WERI-Rb-1 (cell line): ENCODE measurements at places on chromosomes 6 and 20.

DNA sequence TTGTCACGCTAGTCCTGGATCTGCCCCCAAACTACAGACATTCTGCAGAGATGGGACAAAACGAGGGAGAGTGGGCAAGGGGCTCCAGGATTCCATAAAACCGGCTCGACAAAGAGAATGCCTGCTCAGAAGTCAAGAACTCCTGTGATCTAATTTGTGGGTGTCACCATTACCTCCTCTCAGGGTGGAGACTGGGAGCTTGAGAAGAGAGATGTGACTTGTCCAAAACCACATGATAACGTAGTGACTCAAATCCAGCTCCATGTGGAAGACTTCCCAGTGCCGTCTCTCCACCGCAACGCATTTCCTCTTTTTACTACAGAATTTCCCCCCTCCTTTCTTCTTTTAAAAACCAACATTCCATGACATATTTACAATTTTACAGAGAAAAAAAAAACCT is 44.3 kb downstream of the TRERF1 start:
- no peak for DNase-seq

DNA sequence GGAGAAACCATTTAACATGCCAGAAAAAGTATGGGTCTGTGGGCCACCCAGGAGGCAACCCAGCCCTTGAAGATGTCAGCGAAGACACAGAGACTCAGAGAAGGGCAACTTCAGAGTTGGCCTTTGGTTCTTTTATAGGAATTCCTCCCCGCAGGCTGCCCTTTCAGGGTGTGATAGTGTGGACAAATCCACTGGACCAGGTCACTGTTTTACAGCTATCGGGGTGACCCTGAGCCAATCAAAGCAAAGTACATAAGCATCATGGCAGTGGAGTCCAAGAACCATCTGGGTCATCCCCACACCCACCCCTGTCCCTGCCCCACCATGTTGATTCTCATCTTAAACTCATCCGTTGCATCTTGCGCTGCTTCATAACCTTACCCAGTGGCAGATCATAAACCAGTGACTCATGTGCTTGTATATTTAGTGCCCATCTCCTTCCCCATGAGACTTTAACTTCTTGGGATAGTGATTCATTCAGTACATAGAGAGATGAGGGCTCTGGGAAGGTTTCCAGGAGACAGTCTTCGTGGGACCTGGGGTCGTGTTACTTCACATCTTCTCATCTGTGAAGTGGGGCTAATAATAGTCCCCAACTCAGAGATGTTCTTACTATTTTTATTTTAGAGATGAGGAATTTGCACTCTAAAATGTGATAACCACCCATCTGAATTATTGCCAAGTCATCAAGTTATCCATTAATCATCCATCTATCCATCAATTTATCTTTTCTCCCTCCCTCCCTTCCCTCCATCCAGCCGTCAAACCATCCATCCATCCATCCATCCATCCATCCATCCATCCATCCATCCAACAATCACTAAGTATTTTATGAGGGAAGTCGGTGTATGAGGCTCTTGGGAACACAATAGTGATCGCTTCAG is 51.0 kb downstream of the EDN3 start:
- no peak for DNase-seq

DNA sequence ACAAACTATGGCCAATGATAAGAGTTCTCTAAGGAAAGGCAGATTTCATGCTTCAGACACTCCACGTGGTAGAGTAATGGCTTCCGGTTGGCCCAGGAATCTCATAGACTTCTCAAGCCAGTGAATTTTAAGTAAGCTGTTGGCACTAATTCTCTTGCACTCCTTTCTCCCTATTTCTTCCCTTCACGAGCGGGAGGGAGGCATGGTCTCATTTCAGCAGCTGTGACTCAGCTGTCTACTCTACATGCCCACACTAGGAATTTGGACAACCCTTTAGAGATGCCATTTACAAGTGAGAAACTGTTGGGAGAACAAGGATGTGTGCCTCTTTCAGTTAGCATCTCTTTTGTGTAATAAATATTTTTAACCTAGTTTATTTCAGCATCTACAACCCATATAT is 107.7 kb downstream of the PTPRK start:
- DNase-seq: no peak

DNA sequence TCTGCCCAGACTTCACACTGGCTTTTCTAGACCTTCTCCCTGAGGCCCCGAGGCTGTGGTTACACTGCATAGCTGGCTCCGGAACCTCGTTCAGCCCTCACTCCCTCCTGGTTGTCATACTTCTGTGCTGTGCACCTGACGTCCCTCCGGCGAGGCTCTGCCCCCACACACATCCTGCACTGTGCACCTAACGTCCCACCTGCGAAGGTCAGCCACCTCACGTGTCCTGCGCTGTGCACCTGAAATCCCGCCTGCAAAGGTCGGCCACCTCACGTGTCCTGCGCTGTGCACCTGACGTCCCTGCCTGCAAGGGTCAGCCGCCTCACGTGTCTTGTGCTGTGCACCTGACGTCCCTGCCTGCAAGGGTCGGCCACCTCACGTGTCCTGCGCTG is 111.0 kb upstream of the FRMD1 start:
- DNase-seq: no peak
